Heart right ventricle (tissue), 16 donors: ENCODE measurements at places on chromosomes 6 and 20. TPM values are rescaled to one million over a fixed set of nuclear protein-coding genes. Genes with fewer than 3 reads are reported as not detected.
A peak's percentile ranks its signal among the peaks of the same experiment; 100 is the strongest.

- no peak for DNase-seq
- H3K4me1 ChIP-seq = no peaks in the 10 kb centered on the region
- H3K27ac ChIP-seq = no peak overlapping the region
- H3K36me3 ChIP-seq = no peaks in the 10 kb centered on the region
- H3K4me3 ChIP-seq = no peak overlapping the region
Measured at GRCh38 chr20:59299945-59300332, 472 bp upstream of the EDN3 start.

The DDX43 gene
- total RNA-seq = 0.40 TPM

DNA sequence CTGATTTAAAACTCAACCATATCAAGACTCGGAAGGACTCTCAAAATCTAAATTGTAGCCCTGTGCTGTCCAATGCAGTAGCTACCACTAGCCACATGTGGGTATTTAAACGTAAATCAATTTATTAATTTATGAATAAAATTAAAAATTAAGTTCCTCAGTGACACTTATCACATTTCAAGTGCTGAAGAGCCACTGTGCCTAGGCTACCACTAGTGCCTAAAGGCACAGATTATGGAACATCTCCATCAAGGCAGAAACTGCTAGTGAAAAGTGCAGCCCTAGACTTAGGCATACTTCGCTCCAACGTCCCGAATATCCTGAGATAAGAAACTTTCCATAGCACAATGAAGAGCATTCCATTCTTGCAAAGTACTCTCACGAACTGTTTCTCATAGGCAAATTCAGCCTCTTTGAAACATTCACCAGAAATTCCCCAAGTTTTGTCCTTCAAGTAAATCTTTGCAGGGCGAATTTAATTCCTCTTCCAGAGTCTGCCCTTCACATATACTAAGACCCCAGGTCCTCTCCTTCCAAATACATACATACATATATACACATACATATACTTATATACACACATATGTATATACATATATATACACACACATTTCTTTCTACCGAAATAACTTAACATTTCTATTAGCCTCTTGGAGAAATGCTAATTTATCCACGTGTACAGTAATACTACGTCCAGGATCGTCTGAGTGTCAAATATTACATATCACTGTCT lies 1.3 kb downstream of the SUPT3H start:
- H3K4me1 ChIP-seq = peaks cover 19% of the 10 kb centered on the region
- DNase-seq = no peak
- H3K36me3 ChIP-seq = no peaks in the 10 kb centered on the region
- no peaks in the 10 kb centered on the region for H3K27me3 ChIP-seq
- peak overlapping the region; percentile 96 for H3K27ac ChIP-seq

GRCh38 chr20:51374456-51374830 lies 168.1 kb downstream of the NFATC2 start:
- peaks cover 16% of the 10 kb centered on the region for H3K4me1 ChIP-seq
- no peak overlapping the region for H3K27ac ChIP-seq
- H3K27me3 ChIP-seq = no peaks in the 10 kb centered on the region
- DNase-seq = no peak

GRCh38 chr6:159169193-159169555 lies at the start of gene FNDC1:
TSS of gene FNDC1 (plus strand) at chr6:159169400. CDS start at chr6:159169597, 197 bp downstream.
- H3K27ac ChIP-seq = peak within 1 kb of the TSS; percentile 36
- no peak for DNase-seq
- no peaks in the 10 kb centered on the region for H3K36me3 ChIP-seq
- H3K4me1 ChIP-seq = no peaks in the 10 kb centered on the region

The SYNJ2 gene
- total RNA-seq = 14.0 TPM
